ENCODE measurements at places on chromosomes 1 and 21.

DNA sequence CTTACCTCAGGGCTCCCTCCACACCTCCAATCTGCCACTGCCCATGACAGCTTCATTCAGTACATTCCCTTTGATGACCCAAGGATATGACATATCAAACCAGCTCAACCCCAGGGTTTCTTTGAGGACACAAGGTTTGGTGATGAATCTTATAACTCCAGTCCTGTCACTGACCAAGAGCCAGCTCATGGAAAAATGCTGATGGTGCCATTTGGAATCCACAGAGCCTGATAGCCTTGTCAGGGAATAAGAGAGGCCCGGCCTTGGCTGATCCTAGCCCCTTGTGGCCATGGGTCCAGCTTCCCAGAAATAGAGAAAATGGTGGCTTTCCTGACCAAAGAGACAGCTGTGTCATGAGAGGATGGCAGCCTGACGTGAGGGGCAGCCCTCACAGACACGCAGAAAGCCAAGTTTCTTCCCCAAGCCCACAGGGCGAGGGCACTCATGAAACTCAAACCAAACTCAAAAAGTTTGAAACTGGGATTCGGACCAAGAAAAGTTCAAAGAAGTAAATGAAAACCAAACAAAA lies 75.4 kb downstream of the SH3BGR start:
- no peak for DNase-seq

DNA sequence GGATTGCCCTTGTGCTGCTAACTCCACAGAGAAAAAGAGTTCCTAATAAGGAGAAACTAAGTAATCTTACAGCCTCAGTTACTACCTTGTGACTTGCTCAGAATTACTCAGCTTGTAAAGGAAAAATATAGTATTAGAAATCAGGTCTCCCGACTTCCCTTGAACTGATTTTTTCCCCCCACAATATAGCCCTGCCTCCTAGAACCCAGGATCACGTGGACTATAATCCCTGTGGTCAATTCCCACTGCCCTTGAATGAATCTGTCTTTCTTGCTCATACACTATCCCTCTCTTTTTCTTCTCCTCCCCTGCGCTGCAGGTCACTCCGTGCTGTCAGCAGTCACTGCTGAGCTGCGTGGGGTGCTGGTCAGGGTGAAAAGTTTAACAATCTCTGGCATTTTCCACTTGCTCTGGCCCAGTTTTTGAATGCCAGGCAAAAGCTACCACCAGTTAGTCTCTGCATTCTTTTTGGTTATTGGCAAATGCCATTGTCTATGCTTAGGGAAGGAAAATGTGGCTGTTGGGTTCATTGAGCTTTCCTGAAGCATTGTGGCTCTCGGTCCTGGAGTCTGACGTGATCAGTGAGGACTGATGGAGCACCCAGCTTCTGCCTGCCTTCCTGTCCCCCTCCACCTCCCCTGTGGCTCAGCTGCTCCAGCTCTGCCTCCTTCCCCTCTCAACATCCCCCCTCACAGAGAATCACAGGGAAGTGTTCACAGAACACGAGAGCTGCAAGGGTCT lies 1.9 kb upstream of the MYOC start:
- DNase-seq, result no peak

- DNase-seq, result no peak
These were observed 41.3 kb downstream of the HMCN1 start for GRCh38 chr1:185775501-185775900.

DNA sequence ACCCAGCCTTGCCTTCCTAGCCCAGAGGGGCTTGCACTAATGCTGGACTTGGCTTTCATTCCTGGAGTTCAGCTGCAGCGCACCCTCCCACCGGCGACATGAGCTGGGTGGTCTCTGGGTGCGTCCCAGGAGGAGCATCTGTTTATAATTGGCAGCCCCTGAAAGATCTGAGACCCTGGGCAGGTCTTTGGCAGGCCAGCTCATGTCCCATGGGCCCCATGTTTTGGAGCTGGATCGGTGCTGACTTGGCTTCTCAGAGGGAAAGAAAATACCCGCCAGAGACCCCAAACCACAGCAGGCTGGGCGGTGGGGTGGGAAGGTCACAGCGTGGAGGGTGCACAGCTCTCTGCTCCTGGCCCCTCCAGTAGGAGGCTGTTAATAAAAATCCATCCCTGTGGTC lies 29.3 kb downstream of the DHRS3 start:
- DNase-seq, result no peak

DNA sequence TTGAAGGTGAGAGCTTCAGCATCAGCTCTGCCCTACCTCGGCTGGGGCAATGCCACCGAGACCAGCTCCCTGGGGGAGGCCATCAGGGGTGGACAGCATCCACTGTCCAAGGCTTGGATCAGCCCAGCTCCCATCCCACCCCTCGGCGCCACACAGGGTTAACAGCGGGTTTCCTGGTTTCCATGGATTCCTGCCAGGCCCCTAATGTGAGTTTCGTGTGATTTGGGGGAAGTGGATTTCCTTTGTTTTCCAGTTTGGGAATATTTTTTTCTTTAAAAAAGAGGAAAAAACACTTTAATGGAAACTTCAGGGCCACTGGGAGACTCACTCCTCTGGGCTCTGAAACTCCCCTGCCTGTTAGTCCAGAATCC lies 34.3 kb downstream of the CASZ1 start:
- DNase-seq, result no peak

DNA sequence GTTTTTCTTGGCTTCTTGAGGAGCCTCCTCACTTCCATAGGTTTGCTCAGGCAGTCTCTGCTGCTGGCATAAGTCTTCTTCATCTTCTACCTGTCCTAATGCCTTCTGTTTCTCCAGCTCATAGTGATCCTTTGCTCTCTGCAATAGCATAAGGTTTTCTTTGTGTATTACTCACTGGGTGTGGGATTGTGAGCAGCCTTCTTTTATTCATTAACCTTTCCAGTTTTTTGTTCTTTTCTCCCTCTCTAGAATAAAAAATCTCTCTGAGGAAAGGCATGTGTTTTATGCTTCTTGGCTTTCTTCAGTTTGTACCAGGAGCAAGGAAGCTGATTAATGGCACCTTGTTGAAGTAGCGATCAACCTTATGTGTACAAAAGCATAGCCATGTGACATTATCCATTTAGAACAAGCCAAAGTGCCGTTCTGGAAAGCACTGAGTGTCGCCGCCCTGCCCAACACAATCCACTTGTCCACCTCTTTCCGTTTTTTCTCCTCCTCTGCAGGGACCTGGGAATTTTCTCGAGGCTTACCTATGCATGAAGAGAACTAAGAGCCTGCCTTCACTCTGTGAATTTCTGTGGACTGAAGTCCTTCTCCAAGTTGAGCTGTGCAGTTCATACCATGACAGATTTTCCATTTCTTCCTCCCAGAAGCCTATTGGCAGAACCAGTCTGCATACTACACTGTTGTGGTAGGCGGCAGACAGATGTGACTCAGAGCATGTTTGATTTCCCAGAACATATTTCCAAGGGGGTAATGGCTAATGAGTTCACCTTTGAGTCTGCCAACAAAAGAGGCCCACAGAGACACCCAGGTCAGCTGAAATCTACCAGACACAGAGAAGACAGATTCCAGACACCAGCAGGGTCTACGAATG lies 39.0 kb downstream of the DPT start:
- no peak for DNase-seq

DNA sequence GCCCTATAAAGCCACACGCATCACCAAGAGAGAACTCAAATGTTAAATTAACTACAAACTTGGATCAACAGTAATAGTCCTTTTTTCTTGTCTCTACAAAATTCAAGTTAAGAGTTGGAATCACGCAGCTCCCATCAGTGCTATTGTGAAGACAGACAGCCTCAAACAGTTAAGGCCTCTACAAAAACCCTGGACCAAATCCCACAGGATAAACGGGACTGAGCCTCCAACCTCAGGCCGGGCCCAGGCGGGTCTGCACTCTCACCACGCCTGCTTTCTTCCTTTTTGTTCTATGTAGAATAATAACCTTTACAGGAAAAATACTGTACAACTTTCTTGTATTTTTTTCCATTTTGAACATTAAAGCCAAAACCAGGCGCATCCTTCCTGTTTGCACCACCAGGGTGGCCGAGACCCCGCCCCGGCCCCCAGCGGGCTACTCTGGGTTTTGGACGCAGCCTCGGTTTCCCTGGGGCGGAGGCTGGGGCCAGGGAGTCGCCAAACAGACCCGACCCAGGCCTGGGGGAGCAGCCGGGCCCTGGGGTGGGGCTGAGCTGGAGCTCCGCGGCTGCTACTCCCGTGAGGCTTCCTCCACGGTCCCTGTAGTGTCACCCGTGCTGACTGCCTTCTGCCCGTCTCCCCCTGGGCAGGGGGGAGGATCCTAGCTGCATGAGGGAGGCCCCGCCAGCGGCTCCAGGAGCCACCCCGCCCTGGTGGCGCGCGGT lies 158.4 kb downstream of the CASZ1 start:
- no peak for DNase-seq

DNA sequence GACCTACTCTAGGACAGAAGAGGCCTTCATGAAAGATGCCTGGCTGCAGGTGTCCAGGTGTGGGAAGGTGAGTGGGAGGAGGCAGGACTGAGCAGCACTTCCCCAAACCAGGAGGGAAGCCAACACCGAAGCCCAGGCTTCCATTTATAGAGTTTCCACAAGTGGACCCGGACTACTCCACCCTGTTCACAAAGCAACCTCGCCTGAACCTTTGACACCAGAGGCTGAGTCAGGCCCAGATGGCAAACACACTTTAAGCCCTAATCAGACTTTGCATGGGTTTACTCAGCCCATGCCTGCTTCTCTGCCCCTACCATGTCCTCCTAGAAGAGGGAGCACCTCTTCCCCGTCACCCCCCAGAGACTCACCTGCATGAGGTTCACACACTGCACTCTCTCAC lies 14.0 kb downstream of the PRR9 start:
- no peak for DNase-seq

Data from activated CD4-positive, alpha-beta T cell treated with anti-CD3 and anti-CD28 coated beads, Interleukin-10, Interleukin-2, amounts not matched to agents 100 ng/mL and 50 ng/mL, durations not matched to agents 16 hours and 8 hours (primary cell).